ENCODE measurements at places on chromosomes 2 and 18.

- no peak for DNase-seq
These were observed 467.7 kb downstream of the EPHA4 start for GRCh38 chr2:221104361-221104811.

DNA sequence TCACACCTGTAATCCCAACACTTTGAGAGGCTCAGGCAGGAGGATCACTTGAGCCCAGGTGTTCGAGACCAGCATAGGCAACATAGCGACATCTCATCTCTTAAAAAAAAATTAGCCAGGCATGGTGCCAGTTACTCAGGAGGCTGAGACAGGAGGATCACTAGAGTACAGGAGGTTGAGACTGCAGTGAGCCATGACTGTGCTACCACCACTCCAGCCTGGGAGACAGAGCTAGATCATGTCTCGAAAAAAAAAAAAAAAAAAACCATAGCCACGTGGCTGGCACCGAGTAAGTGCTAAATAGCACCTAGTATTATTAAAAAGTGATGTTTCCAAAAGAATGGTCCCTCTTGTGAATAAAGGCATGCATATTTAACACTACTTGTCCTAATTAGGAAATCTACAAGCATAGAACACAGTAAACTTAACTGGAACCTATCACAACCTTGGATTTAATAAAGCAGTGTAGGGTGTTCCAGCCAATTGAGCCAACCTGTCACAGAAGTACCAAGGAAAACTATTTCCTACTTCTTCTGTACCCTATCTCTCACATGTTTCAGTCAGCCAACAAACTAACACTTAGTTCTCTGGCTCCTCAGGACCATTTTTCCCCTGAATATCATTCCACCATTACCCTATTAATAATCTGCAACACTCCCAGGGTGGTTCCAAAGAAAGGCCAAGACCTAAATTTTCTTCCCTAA is 8.8 kb downstream of the RAB1A start:
- no peak for DNase-seq

DNA sequence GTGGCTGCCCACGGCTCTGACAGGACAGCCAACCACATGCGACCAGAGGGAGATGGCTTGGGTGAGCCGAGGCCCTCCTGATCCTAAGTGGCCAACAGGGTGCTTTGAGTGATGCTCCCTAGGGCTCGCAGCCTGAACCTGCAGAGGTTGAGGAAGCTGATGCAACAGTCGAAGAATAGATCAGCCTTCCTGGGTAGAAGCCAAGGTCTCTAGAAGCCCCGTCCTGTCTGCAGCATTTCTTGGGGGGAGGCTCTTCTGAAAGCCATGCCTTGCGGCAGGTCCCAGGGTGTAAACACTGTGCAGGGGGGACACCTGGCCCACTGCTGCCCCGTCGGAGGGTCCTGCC is 136.4 kb downstream of the HDAC4 start:
- DNase-seq: no peak

DNA sequence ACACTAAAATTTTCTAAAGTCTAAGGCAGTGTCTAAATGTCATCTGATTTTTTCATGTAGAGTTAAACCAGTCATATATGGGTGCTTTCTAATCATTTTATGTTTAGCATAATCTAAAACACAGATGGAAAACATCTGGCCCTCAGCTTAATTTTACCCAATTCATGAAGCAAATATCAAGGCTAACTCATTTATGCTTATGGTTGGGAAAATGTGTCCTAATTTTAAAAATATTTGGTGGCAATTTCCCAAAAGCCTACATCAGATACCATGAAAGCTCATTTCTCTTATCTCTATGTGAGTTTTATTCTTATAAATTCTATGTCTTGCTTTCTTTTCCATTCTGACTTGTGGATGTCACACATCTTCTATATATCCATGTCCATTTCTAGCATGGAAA is 7.2 kb downstream of the SP5 start:
- DNase-seq: no peak

DNA sequence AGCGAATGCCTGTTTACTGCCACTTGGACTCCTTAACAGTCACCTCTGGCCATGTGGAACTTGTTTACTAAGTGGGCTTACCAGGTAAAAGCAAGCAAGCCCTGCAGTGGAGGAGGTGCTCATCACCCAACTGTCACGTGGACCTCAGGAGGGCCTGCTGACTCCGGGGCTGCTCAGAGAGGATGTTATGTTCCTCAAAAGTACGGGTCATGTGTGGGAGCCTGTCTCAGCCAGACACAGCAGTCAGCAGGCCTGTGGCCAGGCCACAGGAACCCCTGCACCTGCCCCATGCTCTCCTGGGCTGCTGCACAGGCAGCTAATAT is 36.2 kb downstream of the AMER3 start:
- DNase-seq: no peak

DNA sequence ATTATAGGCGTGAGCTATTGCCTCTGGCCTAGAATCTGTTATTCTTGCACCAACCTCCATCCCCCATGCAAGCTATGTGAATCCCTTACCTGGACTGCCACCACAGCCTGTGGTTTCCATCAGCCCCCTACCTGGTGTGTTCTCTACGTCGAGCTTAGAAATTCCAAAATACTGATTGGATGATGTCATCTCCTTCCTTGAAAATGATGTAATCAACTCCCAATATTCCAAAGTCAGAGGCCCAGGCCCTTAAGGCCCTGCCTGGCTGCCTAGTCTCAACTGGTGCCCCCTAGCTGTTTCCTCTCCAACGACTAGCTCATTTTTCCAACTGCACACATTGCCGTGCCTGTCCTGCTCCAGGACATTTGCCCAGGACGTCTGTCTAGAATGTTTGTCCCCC is 41.3 kb upstream of the GBX2 start:
- no peak for DNase-seq

GRCh38 chr2:105261061-105261460 is 19.5 kb downstream of the GPR45 start:
- DNase-seq: no peak

GRCh38 chr2:147110317-147110716 is 734.5 kb upstream of the ACVR2A start:
- no peak for DNase-seq

DNA sequence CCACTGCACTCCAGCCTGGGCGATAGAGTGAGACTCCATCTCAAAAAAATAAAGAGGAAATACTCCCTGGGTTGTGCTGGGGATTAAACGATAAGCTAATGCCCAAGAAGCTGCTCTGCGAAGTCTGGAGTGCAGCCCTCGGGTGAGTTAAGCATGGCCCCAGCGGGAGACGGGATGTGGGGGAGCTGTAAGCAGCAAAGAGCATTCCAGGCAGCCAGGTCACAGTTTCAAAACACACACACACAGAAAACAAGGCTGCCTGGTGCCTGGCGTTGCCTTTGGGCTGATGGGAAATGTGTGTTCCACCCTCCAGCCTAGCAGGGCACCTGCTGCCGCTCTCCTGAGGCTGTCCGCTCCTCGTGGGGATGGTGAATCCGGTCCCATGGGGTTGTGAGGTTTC is 24.1 kb downstream of the ODC1 start:
- no peak for DNase-seq

GRCh38 chr18:76459312-76459686 is 35.7 kb downstream of the ZNF516 start:
- no peak for DNase-seq
